Body of pancreas (tissue), 4 donors: ENCODE measurements at places on chromosomes 3 and 15. TPM values are rescaled to one million over a fixed set of nuclear protein-coding genes. Genes with fewer than 3 reads are reported as not detected.

DNA sequence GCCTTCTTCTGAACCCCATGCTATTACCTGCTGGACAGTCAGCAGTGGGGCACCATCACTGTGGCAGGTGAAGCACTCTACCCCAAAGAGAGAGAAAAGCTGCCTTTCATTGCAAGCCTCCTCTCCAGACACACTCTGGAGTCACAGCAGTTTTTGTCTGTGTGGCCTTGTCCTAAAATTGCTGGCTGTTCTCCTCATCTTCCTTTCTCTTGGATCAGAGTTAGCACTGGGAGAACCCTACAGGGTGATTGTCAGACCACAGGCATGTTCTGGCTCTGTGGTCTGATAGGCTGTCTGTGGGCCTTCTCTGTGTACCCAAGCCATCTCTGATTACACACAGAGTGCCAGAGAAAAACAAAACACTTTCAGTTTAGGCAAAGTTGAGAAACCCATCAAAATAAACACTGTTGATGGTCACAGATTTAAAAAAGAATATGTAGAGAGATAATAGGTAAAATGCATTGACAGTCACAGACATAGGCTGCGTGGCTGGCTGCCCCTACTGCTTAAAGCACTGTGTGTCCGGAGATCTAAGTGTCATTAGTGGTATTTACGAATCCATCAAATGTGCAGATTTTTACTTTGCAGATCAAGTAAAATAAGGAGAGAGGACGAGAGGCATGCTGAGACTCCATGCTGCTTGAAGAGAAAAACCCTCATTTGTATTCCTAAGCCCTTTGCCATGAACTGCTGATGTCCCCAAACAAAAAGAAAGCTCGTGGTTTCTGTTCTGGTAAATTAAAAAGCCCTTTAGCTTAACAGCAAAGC lies 689.9 kb downstream of the TUSC7 start:
- DNase-seq = peak; percentile 24

DNA sequence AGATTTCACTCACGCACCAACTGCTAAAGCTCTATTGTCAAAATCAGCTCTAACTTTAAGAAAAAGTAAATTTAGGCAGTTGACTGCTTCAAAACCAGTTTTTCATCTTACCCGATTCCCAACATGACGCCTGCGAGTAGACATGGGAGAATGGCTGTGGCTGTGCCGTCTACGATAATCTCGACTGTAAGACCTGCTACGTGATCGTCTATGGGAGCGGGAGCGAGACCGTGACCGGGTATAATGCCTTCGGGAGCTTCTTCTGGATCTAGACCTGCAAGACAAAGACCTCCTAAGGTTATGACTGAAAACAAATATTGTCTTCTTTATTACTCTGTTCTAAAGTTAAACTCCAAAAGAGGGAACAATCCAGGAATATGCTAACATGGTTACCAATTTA lies 12.5 kb downstream of the TRA2B start:
- DNase-seq = no peak

GRCh38 chr15:94164202-94164807 lies 67.1 kb upstream of the MCTP2 start:
- DNase-seq = peak; percentile 68

DNA sequence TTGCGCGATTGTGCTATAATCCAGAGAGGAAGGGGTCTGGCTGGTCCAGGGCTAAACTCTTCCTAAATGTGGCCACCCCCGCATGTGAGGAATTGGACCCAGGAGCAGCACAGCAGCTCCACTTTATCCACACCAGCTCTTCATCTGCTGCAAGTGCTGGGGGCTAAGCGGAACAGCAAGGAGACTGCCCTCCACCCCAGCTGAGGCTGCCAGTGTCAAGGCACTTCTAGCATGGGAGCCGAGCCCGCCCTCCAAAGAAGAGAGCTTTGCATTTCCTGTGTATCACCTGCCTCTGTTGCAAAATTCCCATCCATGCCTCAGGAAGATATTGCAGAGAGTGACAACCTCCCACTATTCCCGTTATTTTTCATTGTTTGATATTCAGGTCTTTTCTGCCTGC lies 333.6 kb downstream of the ARRDC4 start:
- DNase-seq = no peak

DNA sequence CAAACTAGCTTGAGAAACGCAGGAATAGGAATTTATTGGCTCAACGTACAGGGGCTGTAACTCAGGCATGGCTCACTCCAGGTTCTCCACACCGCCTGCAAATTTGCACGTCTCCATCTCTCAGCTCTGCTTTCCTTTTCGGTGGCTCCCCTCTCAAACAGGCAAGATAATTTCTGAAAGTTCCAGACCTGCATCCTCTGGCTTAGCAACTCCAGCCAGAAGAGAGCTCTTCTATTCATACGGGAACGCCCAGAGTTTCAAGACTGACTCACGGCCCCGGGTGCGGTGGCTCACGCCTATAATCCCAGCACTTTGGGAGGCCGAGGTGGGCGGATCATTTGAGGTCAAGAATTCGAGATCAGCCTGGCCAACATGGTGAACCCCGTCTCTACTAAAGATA lies 139.7 kb upstream of the BNIP2 start:
- DNase-seq = no peak

- DNase-seq = no peak
Measured at GRCh38 chr3:47890828-47891612, 88.1 kb downstream of the DHX30 start.

The IL17RE gene
- 10.9 TPM for total RNA-seq

The GOLGA6L10 gene
- total RNA-seq = 2.9 TPM

The ALDH1L1 gene
- 54.7 TPM for total RNA-seq

The IRAK2 gene
- total RNA-seq = 3.9 TPM

The ST8SIA2 gene
- not detected for total RNA-seq

The LRRC49 gene
- total RNA-seq = 3.0 TPM

The MST1R gene
- 12.2 TPM for total RNA-seq

The HDC gene
- not detected for total RNA-seq

The TLR9 gene
- total RNA-seq = not detected

The FBLN2 gene
- total RNA-seq = 18.9 TPM

The GJD2 gene
- 2.3 TPM for total RNA-seq
